NCI-H2081 (cell line): ENCODE measurements at places on chromosomes 1 and 21.

DNA sequence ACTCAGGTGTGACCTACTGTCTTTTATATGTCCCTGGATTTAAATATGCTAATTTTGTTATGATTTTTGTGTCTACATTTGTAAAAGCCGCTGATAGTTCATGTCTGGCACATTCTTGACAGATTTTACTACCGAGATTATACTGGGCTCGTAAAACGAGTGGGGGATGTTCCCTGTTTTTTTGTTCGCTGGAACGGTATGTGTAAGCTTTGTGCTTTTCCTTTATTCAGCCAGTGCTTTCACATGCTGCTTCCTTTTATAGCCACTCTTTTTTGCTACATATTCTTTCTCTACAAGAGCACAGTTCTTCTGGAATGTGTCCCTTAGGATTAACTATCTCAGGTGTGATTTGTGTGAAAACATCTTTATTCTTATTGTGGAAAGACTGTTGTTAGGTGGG is 46.6 kb downstream of the ADARB1 start:
- no peak for DNase-seq

DNA sequence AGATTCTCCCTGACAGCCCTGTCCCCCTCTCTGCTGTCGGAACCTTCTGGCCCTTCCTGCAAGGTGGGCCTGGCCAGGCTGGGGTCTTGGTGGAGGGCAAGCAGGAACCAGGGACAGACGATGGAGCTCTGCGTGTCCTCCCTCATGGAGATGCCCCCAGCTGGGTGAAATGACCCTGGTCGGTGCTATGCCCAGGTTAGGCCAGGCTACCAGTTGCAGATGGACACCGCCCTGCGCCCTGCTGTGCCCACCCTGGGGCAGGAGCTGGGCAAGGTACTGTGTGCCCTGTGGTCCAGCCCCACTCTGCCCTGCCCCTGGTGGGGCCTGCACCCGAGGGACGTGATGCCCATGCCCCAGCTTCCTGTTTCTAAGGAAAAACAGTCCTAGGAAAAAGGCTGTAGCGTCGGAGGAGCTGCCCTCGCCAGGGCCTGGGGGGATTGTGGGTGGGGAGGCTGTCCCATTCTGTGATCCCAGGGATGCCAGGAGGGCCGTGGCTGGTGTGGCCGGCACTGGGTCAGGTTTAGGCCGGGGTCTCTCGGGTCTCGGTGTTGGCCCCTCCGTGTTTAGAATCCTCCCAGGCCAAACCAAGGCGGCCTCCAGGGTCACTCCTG is 77.6 kb downstream of the MORN1 start:
- DNase-seq, result no peak

DNA sequence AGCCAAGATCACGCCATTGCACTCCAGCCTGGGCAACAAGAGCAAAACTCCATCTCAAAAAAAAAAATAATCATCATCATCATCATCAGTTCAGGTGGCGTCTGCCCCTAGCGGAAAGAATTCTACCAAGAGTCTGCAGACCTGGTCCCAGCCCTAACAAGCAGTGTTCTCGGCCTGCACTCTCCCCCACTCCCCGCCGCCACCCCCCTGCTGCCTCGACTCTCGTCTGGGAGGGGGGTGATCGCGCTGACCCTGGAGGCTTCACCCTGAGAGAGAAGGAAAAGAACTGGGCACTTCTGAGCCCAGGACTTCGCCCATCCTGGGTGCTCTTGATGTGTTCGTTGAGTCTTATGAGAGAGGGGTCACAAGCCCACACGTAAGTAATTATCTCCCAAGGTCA is 160.1 kb upstream of the TMEM51 start:
- DNase-seq, result no peak

DNA sequence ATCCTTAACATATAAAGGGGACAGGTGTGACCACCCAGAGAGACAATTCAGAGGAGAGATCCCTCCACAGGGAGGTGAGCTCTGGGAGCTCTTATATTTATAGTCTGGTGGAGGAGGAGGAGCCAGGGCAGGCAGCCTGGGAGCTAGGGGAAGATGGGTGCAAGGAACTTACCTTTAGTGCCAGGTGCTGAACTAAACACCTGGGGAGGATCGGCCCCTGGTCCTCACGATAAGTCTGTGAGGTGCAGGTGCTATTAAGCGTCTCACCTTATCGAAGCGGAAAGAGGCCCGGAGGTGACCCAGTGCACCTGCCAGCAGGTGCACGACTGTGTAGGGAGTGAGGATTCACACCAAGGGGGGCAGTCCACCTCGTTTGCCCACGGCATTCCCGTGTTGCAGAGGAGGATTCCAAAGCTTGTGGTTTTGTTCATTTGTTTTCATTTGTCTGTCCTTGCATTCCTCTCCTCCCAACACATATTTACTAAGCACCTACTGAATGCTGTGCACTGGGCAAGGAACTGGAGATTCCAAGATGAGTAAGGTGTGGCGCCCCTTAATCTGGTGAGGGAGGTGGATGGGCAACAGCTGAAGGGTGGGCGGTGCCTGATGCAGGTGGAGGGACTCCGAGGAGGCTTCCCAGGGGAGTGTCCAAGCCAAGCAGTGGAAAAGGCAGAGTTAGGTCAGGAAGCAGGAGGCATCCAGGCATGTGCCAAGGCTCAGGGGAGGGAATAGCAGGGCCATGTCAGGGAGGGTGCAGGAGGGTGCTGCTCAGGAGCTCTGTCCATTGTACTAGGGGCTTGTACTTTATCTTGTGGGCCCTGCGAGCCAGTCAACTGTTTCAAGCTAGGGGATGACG is 11.5 kb downstream of the ARHGEF10L start:
- no peak for DNase-seq

DNA sequence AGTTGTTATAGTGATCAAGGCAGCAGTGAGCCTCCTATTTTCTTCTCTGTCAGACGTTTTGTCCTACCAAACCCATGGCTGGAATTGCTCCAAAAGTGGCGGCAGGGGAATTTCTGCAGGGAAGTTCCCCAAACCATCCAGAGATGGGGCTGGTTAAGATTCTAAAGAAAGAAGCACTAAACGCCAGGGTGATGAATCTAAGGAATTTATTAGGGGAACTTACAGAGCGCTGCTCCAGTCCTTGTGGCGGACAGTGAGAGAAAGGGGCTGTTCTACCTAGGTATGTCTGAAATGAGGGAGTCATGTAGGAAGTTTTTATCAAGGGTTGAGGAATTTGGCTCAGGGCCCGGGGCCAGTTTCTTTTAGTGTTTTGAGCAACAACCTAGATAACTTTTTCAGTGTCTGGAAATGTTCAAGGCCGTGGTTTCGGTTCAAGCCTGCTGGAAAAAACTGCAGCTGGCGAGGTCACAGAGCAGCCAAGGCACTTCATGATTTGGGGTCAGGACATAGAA is 222.4 kb upstream of the B3GALT2 start:
- no peak for DNase-seq

DNA sequence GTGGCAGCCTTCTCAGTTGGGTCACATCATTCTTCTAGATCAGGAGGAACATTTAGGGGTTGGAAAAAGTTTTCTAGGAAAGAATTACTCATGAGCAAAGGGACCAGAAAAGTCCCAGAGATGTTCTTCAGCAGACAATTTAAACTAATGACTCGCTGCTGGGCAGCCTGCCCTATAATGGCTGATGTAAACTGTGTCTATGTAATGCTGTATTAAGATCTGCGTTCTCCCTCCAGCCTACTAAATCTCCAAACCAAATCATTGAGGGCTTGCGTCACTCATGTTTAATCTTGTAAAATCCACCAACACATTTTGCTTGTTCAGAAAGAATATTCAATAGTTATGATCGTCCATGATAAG is 92.1 kb downstream of the LRRC8C start:
- DNase-seq, result no peak

DNA sequence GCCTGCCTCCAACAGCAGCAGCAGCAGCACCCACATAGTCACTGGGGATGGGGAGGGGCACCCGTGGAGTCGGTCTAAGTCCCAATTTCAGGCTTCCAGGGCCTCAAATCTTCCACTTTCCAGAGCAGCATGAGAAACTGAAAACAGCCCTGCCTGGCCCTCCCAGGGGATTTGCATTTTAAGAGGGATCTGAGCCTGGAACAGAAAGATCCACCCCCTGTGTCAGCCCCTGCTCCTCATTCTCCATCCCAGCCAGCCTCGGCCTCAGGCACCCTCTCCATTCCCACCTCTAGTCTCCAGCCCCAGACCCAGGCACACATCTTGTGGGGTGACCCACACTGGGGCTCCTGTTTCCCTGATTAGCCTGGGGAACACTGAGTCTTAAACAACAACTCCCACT is 51.8 kb downstream of the FBXO2 start:
- no peak for DNase-seq

- no peak for DNase-seq
Measured at GRCh38 chr1:214957330-214958137, 125.0 kb upstream of the KCNK2 start.

GRCh38 chr1:68358439-68358838 is 91.3 kb downstream of the RPE65 start:
- no peak for DNase-seq

GRCh38 chr1:67393737-67394136 is 36.5 kb downstream of the SERBP1 start:
- no peak for DNase-seq

- DNase-seq, result no peak
Measured at GRCh38 chr21:41750051-41750450, 16.8 kb downstream of the RIPK4 start.

- DNase-seq, result no peak
Measured at GRCh38 chr1:160326418-160326817, 16.6 kb downstream of the COPA start.

GRCh38 chr1:92756537-92756936 is 28.4 kb downstream of the EVI5 start:
- DNase-seq, result no peak

DNA sequence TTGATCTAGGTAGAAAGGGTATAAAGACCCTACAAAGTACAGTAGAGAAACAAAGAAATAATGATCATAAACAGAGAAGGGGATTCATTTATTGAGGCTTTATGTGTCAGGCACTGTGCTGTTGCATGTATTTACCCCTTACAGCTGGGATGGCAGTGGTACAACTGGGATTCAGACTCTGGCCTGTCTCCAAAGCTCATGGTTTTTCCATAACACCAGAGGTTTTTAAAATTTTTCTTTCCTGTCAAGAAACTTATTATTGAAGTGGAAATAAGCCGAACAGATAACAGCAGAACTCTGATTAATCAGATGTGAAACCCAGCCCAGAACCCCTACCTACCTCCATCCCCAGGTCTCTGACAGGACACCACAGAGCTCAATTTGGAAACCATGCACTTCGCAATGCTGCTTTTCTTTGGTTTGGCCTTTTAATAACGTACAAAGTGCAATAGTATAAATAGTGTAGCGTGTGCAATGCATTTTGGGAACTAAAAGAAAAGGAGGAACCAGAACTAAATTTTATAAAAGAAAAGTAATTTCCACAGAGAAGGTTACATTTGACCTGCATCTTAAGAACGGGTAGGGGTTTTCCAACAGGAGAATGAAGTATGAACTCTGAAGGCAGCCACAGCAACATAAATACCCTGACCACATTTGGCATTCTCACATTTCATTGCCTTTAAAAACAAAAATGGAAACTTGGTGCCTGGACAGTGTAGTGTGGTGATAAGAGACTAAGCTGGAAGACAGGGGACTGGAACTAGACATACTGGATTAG is 92.0 kb upstream of the S1PR1 start:
- DNase-seq, result no peak

DNA sequence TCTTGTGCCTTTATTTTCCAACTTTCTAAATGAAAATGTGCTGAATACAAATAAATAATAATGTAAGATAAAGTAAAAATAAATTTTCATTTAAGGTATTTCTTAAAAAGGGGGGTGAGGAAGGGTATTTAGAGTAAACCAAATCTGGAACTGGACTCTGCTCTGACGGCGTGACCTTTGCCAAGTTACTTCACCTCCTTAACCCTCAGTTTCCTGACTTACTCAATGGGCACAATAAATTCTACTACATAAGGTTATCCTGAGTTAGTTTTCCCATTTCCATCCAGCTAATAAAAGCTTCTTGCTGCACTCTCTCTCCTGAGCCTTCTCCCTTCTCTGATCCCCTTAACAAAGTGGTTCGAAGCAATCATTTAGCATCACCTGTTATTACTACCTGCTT is 93.9 kb downstream of the NID1 start:
- DNase-seq, result no peak

DNA sequence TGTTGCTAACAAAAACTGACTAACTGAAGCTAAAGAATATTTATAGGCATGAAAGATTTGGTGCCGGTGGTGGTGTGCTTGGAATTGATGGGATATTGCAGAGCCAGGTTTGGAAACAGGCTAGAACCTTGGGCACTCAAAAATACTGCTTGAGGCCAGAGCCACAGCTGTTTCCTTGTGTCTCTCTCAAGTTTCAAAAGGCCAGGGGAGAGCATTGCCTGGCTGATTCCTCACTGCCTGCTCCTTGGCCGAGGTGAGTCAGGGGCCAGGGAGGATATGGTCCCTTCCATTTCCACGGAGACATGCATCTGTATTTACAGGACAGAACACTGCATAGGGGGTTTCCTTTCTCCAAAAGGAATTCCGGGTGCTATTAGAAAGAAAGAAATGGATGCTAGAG is 36.1 kb upstream of the IVNS1ABP start:
- DNase-seq, result no peak

- no peak for DNase-seq
Measured at GRCh38 chr21:38716942-38717341, 88.8 kb upstream of the ETS2 start.

DNA sequence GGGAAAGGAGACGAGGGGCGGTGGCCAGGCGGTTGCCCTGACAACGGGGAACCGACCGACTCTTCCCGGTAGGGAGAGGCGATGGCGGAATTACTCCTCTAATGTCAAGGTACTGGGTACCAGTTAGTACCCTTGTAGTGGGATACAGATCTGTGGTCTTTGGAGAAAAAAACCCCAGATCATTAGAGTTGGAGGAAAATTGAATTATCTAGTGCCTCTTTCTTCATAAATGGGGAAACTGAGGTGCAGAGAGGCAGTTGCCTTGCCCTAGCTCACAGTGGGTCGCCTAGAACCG is 545 bp upstream of the PEF1 start:
- no peak for DNase-seq

DNA sequence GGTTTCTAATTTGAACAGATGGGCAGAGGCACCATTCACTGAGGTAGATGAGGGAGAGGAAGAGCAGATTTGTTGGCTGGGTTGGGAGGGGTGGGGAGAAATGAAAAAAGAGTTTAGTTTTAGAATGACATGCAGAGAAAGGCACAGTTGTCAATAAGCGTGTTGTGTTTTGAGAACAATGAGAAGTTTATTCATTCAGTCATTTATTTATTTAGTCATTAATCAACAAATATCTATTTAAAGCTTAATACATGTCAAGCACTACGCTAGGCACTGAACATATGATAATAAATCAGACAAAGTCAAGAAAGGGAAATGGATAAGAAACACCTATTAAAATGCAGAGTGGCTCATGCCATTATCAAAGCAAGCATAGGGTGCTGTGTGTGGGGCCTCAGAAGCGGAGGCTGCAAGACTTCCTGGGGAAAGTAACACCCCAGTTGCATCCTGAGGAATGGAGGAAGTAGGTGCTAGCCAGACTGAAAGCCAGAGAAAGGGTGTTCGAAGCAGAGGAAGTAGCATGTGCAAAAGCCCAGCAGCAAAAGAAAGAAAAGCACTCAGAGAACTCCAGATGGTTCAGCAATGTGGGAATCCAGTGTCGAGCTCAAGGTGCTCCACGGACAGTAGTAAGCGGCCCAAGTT is 114.1 kb downstream of the RNF220 start:
- no peak for DNase-seq
